ENCODE measurements at places on chromosomes 1 and 21.

DNA sequence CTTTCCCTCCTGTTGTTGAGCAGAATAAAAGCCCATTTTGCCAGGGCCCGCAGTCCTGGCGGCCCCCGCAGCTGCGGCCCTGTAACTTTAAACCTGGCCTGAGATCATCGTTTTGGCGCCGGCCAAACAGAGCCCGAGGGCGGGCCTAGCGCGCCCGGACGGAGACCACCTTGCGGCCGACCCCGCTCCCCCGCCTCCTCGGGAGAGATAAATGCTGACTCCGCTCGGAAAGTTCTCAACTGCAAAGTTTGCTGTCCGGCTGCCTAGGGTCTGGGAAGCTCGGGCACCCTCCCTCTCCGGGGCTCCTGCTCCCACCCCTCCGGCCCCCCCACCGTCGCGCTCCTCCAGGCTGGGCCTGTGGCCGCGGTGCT lies at the start of gene PDPN:
PDPN (plus strand) TSS at position 238 of the 371 bp plus-strand sequence. CDS start 202 bp downstream, outside the sequence.
- DNase-seq, result no peak

- DNase-seq, result peak; percentile 88
Measured at GRCh38 chr1:224503161-224504118, 68.8 kb upstream of the WDR26 start.

- DNase-seq, result no peak
Measured at GRCh38 chr1:179828554-179829110, 49.0 kb downstream of the TOR1AIP2 start.

- DNase-seq, result peak; percentile 99
Measured at GRCh38 chr1:28552758-28553663, at the start of gene TRNAU1AP. Gene TRNAU1AP (plus strand): TSS chr1:28553085. CDS start chr1:28553111, 26 bp downstream.

- DNase-seq, result no peak
Measured at GRCh38 chr1:84303314-84303830, 1.9 kb downstream of the SAMD13 start.

DNA sequence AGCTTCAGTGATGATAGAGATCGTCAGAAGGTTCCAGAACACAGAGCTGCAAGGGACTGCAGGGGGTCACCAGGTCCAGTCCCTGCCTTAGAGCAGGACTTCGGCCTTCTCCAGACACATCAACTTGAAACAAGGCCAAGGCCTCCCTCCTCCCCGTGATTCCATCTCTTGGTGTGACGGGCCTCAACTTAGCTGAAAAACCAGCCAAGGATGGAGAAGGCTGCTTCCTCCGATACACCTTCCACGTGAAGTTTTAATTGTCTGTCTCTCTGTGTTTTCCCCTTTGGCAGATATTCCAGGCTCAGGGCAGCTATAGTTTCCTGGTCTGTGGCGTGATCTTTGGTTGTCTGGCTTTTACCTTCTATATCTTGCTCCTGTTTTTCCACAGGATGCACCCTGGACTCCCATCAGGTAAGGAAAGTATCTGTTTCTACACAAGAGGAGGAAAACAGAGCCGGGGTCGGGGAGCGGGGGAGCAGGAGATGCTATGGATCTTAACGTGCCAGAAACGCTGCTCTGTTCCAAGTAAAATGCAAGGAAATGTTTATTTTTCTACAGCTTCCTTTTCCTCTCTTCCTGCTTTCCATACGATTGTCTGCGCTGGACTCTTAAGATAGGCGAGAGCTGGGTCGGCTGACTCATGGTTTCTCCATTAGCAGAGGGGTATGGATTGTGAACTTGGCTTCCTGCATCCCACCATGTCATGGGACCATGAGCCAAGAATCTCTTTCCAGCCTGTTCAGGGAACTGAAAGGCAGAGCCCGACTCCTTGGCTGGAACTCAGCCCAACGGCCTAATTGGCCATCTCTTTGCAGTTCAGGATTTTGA lies 32.8 kb downstream of the ELK4 start:
- DNase-seq, result peak; percentile 78

DNA sequence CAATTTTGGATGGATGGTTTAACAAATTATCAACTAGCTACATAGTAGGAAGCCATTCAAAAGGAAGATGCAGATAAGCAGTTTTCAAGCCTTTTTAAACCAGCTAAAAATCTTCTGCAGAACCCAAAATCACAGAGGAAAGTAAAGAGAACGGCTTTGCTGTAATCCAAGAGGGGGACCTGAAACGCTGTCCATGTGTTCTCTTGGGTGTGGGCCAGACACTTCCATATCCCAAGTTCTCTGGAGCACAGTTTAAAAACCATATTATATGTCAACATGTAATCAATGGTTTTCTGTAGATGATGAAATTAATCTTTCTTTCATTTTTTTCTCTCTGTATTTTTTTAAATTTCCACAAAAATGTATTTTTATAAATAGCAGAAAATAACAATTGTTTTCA lies 90.5 kb downstream of the SELENOF start:
- no peak for DNase-seq

DNA sequence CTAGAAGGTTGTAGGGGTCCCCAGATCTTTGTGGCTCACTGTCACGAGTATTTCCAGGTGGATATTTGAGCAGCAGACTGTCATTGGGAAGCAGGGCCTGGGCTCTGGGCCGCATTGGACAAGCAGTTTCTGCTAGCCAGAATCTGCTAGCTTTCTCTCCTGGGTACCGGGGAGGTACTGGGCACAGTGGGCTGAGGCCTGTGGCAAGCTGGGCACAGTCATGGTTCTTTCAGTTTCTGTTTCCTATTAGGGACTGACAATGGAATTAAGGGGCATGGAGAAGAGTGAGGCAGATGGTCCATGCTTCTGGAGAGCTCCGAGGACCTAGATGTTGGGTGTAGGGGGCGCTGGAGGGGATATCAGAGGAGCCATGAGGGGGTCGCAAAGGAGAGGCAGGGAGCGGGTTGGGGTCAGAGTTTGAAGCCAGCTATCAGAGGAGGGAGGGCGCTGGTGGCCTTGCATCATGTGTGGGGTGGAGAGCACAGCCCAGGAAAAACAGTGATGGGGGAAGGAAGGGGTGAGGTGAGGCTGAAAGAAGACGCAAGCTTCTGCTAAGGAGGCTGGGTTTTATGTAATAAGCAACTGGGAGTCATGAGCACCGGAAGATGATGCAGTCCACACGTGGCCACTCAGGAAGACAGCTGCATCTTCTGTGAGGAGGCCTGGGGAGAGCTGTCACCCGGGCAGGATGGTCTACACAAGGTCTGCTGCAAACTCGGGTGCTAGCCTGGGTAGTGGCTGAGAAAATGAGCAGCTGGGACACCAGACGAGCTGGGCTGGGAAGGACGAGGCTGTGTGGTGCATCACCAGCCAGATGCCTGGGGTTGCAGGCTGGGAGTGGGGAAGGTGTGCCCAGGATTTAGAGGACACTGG lies 72.7 kb downstream of the IER5 start:
- no peak for DNase-seq

DNA sequence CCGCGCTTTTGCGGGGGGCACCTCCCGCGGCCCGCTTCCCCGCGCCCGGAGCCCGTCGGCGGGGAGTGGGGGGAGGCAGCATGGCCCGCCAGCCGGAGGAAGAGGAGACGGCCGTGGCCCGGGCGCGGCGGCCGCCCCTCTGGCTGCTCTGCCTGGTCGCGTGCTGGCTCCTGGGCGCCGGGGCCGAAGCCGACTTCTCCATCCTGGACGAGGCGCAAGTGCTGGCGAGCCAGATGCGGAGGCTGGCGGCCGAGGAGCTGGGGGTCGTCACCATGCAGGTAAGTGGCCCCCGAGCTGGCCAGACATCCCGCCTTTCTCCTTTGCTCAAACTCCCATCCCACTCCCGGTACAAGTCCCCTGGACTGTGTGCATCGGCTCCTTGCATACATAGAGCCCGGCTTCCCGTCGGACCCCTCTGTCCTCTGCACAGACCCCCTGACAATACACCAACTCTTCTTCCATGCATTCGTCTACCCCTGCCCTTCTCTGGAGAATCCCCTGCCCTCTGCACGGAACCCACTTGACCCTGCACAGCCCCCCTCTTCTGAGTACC lies 812 bp downstream of the CACHD1 start:
- DNase-seq, result peak; percentile 67

- DNase-seq, result no peak
Measured at GRCh38 chr1:179510038-179510437, 65.7 kb downstream of the NPHS2 start.

DNA sequence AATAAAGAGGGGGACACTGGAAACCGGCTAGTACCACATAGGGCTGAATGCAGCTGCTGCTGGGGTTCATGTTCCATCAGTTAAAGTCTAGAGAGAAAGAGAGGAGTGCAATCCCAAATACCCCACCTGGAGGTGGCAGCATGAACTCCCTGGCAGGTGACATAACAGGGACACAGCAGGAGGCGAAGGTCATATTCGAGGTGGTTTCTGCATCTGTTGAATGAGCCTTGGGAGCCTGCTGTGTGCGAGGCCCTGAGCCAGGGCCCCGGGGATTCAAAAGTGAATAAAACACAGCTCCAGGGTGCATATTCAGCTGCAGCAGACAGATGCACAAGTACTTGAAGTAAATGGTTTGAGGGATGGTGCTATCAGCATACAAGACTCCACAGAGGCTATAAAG lies 456.8 kb downstream of the SETD4 start:
- no peak for DNase-seq
